Caco-2 (cell line): ENCODE measurements at places on chromosomes 7 and 10.

- DNase-seq: no peak
- H3K36me3 ChIP-seq: no peaks in the 10 kb centered on the region
- no peak overlapping the region for H3K4me3 ChIP-seq
- H3K27me3 ChIP-seq: no peaks in the 10 kb centered on the region
- H3K27ac ChIP-seq: no peak overlapping the region
Measured at GRCh38 chr7:2608921-2609411, 22.8 kb upstream of the TTYH3 start.

GRCh38 chr7:38950309-38950708 lies 27.4 kb upstream of the POU6F2 start:
- H3K4me1 ChIP-seq: no peaks in the 10 kb centered on the region
- H3K36me3 ChIP-seq: no peaks in the 10 kb centered on the region
- no peak overlapping the region for H3K27ac ChIP-seq
- DNase-seq: no peak
- no peak overlapping the region for H3K4me3 ChIP-seq
- H3K27me3 ChIP-seq: no peaks in the 10 kb centered on the region

DNA sequence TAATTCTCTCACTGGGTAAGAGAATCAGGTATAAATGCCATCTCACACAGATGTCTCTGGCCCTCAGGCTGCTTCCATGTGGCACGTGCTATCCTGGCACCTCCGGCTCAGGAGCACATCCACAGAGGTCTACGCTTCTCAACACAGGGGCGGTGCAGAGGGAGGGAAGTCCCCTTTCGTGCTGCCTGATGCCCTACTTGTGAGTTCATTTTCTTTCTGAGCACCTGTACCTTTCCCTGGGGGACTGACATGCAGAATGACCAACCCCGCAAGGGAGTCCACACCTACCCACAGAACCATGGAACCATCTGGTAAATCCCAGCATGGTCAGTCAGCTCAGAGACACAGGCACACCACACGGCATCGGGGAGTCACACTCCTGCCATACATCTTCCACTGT lies 99.0 kb upstream of the SAMD8 start:
- H3K27me3 ChIP-seq: no peaks in the 10 kb centered on the region
- H3K4me3 ChIP-seq: no peak overlapping the region
- H3K4me1 ChIP-seq: no peaks in the 10 kb centered on the region
- no peak for DNase-seq
- no peak overlapping the region for H3K27ac ChIP-seq

- H3K4me3 ChIP-seq: no peak overlapping the region
- no peaks in the 10 kb centered on the region for H3K36me3 ChIP-seq
- H3K27me3 ChIP-seq: no peaks in the 10 kb centered on the region
- H3K4me1 ChIP-seq: no peaks in the 10 kb centered on the region
- no peak for DNase-seq
Measured at GRCh38 chr10:20085115-20085514, 268.9 kb downstream of the PLXDC2 start.

DNA sequence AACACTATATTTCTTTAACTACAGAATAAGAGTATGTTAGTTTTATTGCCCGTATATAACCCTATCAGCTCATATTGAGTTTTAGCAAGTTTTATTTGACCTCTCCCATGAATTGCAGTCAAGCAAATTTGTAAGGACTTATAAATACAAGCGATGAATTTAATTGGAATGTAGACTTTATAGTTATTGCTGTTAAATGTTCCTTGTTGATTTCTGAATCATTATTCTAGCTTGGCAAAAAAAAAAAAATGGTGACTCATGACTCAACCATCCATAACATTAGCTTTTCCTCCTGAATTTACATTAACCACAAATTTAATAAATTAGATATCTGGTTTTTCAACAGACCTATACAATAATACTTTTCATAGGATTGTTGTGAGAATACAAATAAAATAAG lies 334.0 kb upstream of the LRRTM3 start:
- no peaks in the 10 kb centered on the region for H3K36me3 ChIP-seq
- H3K4me3 ChIP-seq: no peak overlapping the region
- H3K27me3 ChIP-seq: no peaks in the 10 kb centered on the region
